ENCODE measurements at places on chromosomes 3 and 15. TPM values are rescaled to one million over a fixed set of nuclear protein-coding genes. Genes with fewer than 3 reads are reported as not detected.
A peak's percentile ranks its signal among the peaks of the same experiment; 100 is the strongest.

GRCh38 chr15:70271422-70272088 is 173.8 kb upstream of the TLE3 start:
- no peak for DNase-seq

DNA sequence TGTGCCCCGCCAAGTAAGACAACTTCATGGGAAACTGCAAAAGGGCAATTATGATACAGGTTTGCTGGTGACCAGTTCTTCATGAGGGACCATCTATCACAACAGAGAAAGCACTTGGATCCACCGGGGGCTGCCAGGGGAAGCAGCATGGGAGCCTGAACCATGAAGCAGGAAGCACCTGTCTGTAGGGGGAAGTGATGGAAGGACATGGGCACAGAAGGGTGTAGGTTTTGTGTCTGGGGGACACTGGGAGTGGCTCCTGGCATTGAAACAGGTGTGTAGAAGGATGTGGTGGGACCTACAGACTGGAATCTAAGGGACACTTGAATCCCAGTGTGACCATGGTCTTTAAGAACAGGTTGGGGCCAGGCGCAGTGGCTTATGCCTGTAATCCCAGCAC is 22.6 kb downstream of the MKRN2 start:
- no peak for DNase-seq

DNA sequence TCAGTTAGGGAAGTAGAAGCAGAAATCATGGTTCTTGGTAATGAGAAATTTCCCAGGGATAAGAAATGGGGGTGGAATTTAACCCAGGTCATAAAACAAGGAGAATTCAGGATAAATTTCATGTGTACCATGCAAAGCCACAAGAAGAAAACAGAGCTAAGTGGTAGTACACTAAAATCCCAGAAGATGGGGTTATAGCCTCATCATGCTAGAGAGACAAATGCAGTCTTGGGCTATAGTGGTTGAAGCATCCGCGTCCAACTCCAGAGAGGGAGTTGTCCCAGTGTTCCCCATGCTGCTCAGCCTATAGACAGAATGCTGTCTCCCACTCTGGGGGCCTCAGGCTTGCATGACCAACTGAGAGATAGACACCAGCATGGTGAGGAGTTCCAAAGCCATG is 36.2 kb upstream of the CLRN1 start:
- DNase-seq, result no peak

DNA sequence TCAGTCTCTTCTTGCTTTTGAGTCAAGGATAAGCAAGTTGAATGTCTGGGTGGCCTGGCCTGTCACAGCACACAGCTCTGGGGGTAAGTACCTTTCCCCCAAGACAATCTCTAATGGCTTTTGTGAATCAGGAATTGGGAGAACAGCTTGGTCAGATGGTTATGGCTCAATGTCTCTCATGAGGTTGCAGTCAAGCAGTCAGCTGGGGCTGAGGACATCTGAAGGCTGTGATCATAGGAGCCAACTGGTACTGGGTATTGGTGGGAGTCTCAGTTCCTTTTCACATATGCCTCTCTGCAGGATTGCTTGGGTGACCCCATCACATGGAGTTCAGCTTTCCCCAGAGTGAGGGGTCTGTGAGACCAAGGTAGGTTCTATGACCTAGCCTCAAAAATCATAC is 33.0 kb upstream of the TMEM158 start:
- no peak for DNase-seq

DNA sequence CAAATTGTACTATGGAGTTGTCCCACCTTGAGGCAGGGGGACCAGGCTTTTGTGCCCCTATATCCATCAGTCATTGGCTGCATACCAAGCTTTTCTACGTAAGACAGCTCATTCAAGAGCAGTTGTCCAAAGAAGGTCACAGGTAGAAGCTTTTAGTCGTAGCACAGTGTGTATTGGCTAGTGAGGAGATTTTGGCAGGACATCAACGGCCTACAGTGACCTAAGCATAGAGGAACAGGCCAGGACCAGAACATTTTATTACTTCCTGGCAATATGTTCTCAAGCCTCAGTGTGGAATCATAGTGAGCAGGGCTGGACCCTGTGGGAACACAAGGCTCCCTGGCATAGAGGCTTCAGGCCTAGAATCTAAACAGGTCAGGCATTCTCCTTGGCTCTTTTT is 105.4 kb upstream of the ANKRD28 start:
- DNase-seq, result no peak

DNA sequence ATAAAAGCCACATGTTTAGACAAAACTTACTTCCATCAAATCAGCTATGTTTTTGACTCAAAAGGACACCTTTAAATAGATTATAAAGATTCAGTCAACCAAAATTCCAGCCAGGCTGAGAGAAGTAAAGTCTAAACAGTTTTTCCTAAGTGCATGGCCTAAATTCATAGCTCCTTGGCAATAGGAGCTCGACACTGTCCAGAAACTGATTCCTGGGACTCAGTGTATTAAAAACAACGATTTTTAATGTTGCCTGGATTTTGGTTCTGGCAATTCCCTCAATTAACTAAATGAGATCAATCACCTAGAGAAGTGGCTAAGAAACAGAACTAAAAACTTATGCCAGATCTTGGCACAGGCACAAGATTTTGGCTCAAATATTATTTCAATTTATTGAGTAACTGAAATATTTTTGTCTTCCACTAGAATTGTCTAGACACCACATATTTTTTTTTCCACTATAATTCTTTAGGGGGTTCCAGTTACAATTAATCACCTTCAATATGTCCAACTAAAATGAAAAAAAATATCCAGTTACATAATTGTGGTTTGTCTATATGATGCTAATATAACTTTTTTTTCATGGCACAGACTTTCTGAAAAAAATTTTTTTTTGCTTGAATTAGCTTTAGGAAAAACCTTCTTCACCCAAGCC is 135.9 kb downstream of the TFDP2 start:
- no peak for DNase-seq

DNA sequence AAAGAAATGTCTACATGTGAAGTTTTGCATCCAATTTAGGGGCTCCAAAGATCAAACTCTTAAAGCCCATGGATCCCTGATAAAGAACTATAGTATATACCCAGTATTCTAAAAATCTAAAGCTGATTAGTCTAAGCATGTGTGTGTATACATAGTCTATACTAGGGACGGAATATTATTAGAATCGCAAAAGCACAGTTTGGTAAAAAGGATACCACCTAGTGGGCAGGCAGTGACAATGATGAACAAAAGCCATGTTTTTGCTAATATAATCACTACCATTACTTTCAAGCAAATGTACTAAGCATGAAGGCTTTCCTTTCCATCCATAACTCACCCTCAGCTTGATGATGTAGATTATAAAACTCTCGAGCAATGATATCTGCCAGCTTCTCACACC is 16.5 kb downstream of the POLQ start:
- DNase-seq, result no peak

DNA sequence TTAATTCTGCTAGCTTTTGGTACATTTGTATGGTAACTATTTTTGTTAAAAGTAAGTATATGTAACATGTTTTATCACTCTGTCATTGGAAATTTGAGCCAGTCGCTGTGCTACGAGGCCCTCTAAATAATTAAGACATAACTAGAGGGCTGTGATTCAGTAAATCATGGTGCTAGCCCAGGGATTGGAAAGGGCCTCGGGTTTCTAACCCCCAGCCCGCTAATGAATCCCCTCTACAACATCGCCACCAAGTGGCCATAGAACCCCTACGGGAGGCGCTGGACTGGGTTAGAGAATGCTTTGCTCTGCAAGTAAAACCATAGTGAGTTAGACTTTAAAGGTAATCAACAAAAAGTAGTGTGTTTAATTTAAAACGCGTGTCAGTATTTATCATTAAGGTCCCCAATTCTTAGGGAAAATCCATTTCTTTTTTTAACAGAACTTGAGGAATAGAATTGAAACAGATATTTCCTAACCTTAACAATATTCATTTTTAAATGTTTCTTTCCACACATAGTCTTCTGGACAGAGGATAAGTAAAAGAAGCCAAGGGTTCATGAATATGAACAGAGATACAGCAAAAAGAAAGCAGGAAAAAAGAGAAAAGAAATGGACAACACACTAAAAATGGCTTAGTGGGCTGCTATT is 744.7 kb downstream of the EPHA3 start:
- DNase-seq, result peak; percentile 78

GRCh38 chr3:30966896-30967295 is 72.4 kb upstream of the GADL1 start:
- DNase-seq, result no peak

DNA sequence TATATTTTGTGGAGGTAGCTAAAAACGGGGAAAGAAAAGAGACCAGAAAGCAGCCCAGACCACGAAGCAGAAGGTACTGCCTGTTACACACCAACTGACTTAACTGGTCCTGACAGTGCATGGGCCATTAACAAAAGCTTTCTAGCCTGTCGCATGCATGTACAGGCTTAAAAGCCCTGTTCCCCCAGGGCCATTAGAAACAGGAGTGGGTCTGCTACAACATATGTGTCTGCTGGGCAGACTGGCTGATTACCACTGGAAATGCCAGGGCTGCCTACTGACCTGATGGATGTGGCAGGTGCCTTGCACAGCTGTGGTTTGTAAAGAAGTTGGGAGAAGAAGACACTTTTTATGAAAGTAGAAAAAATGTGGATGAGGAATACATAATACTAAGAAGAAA is 137.4 kb downstream of the GAP43 start:
- DNase-seq, result no peak

DNA sequence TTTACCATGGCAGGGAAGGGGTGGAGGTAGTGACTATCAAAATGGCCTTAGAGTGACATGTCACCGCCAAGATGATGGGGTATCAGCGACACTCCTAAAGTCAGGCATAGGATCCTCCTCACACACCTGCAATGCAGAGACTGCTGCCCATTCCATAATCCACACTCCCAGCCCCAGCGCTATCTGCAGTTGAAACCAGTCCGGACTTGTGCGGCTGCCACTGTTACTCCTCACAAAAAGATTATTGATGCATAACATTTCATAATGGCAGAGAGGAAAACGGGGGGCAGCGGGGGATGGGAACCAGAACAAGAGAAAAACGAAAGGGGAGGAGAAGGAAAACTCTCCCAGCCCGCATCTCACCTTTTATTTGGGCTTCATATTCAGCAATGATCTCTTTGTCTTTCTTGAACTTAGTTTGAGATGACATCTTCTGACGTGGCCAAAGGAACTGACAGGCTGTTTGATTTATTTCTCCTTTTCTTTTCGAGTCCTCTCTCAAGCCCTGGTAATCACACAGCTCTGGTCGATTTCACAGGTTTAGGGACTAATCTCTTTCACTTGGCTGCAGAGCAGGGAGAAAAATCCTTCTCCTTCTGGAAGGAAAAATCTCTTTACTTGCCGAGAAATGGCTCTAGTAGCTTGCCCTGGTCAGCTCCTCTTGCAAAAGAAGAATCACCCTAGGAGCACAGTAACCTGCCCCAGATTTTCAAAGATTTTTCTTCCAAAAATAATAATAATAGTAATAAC is 749 bp downstream of the SRGAP3 start:
- no peak for DNase-seq

GRCh38 chr15:48273049-48273448 is 58.2 kb upstream of the DUT start:
- DNase-seq, result no peak

DNA sequence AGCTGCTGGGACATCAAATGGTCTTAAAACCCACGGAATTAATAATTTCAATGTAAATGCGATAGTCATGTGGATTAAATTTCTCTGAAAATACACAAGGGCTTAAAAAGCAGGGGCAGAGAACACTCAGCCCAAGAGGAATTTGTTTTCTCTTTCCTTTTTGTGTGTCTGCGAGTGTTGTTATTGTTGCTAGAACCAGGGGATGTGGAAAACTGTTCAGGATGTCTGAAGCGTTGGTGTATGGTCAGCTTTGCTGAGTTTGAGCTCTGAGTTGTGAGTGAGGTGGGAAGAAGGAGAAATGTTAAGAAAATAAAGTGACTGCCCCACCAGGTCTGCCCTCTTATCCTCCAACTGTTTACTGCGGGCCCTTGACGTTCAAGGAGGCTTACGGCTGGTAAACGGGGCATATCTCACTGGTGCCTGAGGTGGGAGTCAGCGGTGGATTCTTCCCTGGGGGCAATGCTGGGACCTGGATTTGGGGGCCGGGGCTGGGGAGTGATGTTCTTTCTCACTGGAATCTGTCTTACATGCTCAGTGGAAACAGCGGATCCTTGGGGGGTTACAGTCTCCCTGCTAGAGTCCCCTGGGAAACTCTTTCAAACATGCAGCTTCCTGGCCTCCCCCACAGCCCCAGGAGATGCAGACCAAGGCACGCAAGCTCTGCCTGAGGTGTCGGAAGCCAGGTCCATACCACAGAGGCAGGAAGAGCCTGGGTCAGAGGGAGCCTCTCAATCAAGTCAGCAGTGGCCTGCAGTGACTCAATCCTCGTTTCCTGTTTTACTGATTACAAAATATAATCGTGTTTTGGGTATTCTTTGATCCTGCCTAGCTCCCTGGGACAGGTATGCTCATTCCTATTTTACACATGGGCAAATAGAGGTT is 41.8 kb downstream of the ITGA11 start:
- no peak for DNase-seq

DNA sequence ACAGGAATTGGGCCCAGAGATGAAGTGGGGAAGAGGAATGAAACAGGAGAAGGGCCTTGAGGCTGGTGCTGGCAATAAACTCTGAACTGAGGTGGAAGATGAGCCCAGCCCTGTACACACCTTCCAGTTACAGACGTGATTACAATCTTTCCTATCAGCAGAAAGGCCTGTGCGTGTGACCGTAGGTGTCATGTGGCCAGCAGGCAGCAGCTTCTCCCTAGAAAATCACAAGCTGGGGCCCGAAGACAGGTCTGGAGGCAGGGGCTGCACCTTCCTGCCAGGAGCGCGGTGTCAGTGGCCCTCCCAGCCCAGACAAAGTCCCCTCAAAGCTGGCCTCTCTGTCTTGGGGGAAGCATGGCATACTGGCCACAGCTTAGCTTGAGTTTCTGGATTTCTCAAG is 16.7 kb upstream of the PIGZ start:
- DNase-seq, result no peak

DNA sequence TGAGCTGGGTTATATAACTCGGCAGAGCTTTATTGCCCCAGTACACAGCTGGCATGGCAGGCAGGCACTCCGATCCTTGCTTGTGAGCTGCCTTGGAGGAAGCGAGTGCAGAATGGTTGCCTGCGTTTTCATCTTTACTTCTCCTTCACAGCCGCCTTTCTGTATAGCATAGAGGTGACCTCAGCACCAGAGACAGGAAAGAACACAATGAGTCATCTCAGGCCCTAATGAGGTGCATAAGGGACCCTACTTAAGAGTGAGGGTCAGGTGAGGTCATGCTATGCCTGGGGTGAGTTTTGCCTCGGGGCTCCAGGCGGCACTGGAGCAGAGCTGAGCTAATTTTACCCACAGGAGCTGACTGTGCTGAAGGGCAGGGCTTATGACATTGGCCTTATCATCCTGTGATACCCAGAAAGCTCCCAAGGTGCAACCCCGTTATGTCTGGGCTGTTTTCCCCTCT is 43.5 kb downstream of the LPP start:
- peak; percentile 12 for DNase-seq

ACSBG1 gene
- total RNA-seq, result 5.5 TPM

FBXW12 gene
- 0.44 TPM for total RNA-seq

FOXB1 gene
- 5.9 TPM for total RNA-seq

GPR176 gene
- total RNA-seq, result 3.7 TPM

UNC13C gene
- 1.5 TPM for total RNA-seq

MEX3B gene
- 49.5 TPM for total RNA-seq

RBP2 gene
- total RNA-seq, result not detected

MOBP gene
- total RNA-seq, result not detected

SEMA3B gene
- 2.9 TPM for total RNA-seq

CCDC191 gene
- total RNA-seq, result 5.4 TPM

TUSC7 gene
- total RNA-seq, result not detected

XCR1 gene
- total RNA-seq, result not detected

RAD51 gene
- total RNA-seq, result 29.2 TPM
